ENCODE measurements at places on chromosomes 2 and 18.

- no peak for DNase-seq
These were observed 1.1 kb downstream of the AGFG1 start for GRCh38 chr2:227473122-227473461.

- DNase-seq: no peak
These were observed 4.3 kb upstream of the CASP8 start for GRCh38 chr2:201256082-201256481.

GRCh38 chr2:27162151-27163121, 13.6 kb downstream of the TCF23 start:
- peak; percentile 86 for DNase-seq

GRCh38 chr2:45822272-45822630, 170.8 kb downstream of the PRKCE start:
- DNase-seq: no peak

GRCh38 chr2:197858607-197859140, 54.3 kb downstream of the PLCL1 start:
- DNase-seq: no peak

DNA sequence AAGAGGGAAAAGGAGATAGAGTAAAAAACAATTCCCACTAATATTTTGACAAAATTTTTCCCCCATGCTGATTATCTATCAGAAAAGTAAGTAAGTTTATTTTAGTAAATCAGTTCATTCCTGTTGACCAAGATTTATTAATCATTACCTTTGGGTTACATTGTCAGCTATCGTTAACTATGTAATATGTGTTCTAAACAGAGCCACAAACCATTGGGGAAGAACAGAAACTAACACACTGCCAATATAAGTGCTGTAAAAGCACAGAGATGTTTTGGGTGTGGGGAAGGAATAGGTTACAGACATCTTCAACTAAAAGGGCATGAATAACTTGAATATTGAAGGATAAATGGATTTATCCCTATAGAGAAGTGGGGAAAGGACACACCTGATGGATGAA, 42.5 kb upstream of the ACADL start:
- DNase-seq: no peak

DNA sequence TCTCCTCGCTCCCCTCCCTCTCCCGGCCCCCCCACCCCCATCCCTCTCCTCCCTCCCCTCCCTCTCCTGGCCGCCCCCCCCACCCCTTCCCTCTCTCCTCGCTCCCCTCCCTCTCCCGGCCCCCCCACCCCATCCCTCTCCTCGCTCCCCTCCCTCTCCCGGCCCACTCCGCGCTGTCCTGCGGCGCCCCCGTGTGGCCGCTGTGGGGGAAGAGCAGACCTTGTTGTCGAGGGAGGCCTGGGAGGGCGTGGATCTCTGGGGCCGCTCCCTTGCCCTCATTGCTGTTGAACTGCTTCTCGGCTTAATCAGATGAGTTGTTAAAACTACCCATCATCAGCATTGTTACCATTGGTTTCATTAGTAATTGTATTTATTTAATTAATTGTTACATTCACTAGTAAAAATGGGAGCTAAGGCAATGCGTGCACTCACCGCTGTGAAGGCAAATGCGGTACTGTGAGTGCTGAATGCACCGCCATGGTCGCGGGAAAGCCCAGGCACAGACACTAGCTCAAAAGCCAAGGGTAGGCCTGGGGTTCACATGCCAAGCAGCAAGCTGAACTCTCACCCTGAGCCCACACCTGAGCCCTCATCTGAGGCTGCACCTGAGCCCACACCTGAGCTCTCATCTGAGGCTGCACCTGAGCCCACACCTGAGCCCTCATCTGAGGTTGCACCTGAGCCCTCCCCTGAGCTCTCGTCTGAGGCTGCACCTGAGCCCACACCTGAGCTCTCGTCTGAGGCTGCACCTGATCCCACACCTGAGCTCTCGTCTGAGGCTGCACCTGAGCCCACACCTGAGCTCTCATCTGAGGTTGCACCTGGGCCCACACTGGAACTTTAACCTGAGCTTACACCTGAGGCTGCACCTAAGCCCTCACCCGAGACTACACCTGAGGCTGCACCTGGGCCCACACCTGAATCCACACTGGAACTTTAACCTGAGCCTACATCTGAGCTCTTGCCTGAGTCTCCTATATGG, 8.8 kb downstream of the RTP5 start:
- DNase-seq: peak; percentile 59

DNA sequence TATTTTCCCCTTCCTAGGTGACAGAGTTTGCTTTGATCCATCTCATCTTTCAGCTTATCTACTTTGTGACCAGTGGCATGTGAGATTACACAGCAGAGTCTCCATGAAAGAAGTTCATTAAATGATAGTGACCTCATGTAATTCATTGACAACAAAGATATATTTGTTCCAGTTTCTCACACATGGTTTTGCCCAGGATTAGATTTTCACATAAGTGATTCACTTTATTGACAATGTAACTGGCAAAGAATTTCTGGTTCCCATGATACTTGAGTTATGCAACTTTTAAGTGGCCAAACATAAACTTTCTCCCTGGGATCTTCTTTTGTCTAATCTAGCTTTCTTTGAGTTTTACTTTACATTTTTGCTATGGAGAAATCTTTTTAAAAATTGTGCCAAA, 50.0 kb downstream of the MC4R start:
- DNase-seq: no peak

- DNase-seq: no peak
These were observed 130.2 kb downstream of the INHBB start for GRCh38 chr2:120476141-120476540.

DNA sequence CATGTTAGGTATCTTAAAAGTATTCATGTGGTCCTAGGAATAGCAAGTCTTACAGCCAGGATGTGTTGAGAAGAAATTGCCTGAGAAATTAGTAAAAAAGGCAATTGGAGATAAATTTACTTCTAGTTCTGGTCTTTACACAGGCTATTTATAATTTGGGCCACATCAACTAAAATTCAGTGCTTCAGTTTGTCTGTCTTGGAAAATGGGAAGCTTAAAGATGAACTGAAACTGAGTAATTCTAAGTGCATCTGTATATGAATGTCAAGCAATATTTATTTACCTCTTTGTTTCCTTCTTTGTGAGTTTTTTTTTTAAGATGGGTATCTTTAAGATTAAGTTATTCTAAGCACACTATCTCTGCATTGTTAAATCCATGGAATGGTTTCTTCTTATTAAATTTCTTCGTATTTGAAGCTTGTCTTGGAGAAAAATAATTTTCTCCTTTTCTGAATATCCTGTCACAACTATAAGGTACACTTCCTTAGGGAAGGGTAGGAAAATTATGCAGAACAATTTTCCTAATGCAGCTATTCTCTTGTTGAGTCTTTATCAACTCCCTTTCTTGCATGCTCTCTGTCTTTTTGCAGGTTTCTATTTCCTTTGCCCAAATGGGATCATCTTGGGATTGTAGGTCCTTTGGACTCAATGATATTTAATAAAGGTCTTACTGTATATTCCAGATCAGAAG, 39.7 kb upstream of the MMADHC start:
- no peak for DNase-seq

DNA sequence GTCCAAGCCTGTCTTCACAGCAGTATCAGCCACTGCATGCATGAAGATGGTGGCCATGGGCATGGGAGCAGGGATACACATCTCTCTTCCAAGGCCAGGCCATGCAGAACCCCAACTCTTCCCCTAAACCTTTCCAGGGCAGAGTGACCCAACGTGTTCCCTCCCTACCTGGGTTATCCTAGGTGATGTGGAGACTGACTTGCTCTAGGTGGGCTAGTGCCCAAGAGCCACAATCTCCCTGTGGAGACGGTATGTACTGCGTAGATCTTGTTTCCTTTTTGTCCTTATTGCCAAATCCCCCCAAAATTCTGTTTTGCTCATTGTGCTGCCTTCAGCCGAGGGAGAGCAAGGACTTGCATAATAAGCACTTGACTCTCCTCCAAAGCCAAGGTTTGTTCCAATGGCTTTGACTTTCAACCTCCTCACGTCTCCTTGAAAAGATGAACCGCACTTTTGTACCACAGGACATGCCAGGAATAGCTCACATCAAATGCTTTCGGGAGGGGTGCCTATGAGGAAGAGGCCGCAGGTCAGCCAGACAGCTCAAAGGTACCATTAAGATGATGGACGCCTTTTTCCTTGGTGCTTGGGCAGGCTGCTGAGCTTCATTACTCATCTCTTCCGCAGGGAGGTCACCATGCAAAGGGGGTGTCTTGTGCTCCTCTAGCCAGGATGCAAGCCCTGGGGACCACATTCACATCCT, 76.2 kb upstream of the GLI2 start:
- no peak for DNase-seq

GRCh38 chr2:197862246-197862955, 58.0 kb downstream of the PLCL1 start:
- DNase-seq: no peak

DNA sequence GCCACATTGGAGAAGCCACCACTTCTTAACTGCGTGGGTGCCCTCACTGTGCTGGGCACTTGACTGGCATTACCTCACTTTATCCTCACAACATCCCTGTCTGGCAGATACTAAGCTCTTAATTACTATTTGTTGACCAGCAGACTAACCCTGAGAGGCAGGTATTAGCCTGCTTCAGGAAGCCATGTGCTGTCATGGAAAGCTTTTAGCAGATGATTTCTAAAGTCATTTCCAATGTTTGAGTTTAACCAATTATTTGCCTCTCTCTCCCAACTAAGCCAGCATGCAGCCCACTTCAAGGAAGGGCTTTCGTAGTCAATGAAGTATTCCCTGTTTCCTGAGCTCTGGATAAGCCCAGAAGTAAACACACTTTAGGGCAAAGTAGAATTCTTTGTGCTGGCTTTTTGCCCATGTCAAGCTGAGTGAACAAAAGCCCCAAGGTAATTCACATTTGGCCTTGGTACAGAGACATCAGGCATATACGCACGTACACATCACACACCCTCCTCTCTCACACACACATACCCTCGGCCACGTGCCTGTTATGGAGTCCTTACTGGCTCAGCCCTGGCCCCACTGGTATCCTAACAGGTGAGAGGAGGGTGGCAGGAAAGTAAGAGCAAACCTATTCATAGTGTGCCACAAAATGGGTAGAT, 108.6 kb downstream of the C1D start:
- DNase-seq: no peak

DNA sequence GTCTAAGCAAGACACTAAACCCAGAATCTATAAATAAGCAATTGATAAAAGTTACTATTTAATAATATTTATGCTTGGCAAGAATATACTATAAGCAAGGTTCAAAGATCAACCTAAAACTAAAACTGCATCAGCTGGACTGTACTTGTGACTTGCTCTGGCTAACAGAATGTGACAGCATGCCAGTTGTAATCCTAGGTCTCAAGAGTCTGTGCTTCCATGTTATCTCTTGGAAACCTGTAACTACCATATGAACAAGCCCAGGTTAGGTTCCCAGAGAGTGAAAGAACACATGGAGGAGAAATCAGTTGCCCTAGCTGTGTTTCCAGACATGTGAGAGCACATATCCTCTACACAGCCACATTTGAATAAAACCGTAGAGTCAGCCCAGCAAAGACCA, 297.4 kb downstream of the CDH2 start:
- DNase-seq: no peak

DNA sequence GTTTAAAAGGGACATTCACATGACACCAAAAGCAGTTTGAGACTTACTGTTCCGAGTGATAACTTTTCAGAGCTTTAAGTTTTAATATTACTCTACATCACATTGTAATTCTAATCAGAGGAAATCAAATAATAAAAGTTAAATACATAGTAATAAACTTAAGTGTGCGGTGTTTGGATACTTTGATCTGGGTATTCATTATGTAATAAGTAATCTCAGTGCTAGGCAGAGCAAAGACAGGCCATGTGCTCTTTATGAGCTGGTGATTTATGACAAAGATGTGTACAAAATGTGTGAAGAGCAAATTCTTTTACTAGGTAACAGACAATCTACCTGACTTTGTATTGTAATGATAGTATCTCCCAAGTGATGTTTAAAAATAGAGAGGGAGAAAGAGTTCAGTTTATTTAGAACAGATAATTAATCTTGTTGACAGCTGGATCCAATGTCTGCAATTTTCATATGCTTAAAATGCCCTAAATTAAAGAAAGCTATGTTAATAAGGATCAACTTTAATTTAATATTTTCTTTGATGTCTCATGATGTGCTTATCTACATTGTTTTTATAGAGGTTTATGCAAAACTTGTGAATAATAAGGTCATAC, 4.4 kb downstream of the CFAP221 start:
- no peak for DNase-seq

GRCh38 chr18:3193331-3193730, 26.4 kb downstream of the MYOM1 start:
- no peak for DNase-seq

DNA sequence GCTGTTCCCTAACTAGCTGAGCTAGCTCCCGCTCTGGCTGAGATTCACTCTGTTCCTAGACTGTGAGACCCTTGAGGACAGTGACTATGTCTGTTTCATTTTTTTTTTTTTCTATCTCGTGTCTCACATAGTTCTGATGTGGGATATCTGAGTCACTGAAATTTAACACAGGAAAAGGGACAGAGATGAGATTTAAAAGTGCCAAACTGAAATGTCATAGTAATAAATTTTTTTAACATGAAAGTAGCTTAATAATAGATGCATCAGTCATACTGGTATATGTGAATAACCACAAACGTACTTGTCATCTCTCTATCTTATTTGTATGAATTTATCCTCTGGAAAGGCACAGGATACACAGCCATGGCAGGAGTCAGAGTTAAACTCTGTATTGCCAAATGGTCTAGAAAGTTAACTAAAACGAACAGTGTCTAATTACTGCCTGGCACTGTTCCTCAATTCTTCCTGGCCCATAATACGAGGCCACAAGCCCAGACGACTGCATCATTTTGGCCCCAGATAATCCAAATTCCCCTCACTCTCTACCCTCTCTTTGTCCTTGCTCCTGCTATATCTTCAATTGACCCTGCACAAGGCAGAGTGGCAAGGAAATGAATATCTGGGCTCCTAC, 87.5 kb downstream of the SATB2 start:
- DNase-seq: no peak

DNA sequence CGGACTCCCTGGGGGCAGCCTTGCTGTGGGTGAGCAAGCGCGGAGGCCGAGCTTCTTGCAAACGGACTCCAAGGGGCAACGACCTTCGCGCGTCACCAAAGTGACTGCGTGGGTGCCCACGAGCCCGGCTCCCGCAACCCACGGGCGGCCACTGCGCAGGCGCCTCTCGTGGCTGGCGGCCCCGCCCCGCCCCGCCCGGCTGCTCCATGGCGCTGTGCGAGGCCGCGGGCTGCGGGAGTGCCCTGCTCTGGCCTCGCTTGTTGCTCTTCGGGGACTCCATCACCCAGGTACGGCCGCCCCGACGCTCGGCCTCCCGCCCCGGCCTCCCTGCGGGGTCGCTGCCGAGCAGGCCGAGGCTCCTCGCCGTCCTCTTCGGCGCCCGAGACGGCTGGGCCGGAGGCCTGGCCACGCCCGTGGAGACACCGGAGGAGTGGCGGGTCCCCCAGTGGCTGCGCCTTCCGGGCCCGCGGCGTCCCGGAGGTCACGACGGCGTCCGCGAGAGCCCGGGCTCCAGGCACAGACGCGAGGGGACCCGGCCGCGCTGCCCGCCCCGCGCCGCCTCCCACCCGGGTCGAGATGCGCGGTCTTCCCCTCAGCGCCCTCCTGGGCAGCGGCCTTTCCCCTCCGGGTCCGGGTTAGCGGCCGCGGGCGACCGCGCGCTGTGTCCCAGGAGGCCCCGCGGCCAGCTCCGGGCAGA, at the start of gene IAH1:
Gene IAH1, plus strand, starts transcription at position 191 of the 697 bp plus-strand sequence. Its CDS starts 16 bp downstream, at position 207.
- DNase-seq: peak; percentile 71

GRCh38 chr2:12970861-12971260, 254.1 kb downstream of the TRIB2 start:
- DNase-seq: no peak

GRCh38 chr2:43480874-43481273, 115.0 kb downstream of the THADA start:
- no peak for DNase-seq
